ENCODE measurements at places on chromosomes 4 and X.

GRCh38 chr4:88166608-88167007 is 8.2 kb upstream of the ABCG2 start:
- DNase-seq: no peak

- no peak for DNase-seq
Measured at GRCh38 chr4:20431543-20431951, 179.8 kb downstream of the SLIT2 start.

DNA sequence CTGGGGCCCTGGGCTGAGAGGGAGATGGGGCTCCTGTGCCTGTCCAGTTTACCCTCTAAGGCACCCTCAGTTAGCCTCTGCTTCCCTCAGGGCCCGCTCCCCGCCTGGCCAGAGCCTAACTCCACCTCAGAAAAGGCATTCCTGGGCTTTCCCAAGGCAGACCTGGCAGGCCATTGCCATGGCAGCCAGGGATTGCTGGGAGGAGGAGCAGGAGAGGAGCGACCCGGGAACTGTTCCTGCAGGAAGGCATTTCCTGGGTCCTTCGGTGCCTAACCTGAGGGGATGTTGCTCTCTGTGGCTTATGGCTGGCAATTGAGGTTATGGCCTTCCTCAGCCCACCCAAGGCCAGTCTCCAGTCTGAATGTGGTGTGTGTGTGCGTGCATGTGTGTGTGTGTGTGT is 131.3 kb downstream of the PJA1 start:
- no peak for DNase-seq

GRCh38 chr4:106496061-106496460 is 127.5 kb upstream of the GIMD1 start:
- DNase-seq: no peak

GRCh38 chr4:1474126-1475090 is 68.2 kb upstream of the NKX1-1 start:
- DNase-seq: no peak

GRCh38 chr4:9952415-9952950 is 68.8 kb downstream of the SLC2A9 start:
- no peak for DNase-seq

DNA sequence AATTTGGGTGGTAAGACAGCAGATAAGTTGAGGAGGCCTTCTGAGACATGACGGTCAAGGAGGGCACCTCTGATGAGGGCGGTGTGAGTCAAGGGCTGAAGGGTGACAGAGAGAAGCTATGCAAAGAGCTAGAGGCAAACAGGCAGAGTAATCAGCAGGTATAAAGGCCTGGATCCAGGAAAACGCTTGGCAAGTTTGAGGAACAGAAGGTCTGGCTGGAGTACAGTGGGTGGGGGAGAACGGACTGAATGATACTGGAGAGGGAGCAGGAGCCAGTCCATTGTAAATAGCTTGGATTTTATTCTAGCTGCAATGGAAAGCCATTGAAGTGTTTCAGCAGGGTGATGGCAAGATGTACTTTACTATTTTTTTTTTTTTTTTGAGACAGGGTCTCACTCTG is 39.3 kb downstream of the RAB33B start:
- no peak for DNase-seq

All from tibial artery (tissue), 4 donors.